ENCODE measurements at places on chromosomes 7 and 10.

DNA sequence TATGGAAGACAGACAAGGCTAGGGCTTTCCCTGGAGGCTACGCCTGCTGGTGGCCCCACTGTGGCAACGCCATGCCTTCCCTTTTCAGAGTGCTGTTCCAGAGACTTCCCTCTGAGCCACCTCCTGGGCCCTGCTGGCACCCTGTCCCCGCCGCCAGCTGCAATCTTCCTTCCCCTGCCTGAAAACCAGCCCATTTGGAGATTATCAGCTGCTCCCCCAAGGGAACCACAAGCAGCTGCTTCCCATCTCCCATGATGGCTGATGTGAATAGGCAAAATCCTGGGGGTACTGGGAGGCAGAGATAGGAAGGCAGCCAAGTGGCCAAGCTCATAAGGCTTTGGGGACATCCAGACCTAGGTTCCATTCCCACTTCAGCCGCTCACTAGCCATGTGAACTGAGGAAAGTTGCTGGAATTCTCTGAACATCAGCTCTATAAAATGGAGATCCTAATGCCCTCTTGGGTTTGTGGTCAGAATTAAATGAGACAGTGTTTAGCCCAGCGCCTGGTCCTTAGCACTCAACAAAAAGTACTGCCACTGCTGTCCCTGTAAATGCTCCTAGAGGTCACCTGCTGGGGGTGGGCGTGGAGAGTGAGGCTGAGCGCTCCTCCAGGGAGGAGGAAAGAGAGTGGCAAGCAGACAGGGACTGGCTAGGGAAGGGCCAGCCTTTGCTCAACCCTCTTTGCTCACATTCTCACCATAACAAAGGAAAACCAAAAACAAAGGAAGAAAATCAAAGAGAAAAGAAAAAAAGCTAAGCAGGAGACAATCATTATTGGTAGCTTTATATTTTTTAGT lies 5.9 kb downstream of the TSPAN33 start:
- DNase-seq: no peak

DNA sequence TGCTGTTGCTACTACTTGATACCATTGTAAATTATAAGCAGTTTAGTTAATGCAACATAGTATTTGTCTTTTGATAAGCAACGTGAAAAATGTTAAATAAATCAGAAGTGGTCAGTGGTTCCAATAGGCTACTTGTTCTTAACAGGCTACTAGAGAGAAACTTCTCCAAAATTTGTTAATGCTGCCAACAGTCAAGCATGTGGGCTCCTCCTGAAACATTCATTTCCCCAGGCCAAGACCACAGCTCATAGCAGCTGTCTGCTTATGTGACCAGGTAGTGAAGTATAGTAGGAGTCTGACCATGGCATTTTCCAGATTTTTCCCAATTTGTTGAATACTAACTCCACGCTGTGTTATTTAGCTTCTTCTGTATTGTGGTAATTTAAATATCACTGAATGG lies 81.0 kb downstream of the CYP51A1 start:
- DNase-seq: no peak

DNA sequence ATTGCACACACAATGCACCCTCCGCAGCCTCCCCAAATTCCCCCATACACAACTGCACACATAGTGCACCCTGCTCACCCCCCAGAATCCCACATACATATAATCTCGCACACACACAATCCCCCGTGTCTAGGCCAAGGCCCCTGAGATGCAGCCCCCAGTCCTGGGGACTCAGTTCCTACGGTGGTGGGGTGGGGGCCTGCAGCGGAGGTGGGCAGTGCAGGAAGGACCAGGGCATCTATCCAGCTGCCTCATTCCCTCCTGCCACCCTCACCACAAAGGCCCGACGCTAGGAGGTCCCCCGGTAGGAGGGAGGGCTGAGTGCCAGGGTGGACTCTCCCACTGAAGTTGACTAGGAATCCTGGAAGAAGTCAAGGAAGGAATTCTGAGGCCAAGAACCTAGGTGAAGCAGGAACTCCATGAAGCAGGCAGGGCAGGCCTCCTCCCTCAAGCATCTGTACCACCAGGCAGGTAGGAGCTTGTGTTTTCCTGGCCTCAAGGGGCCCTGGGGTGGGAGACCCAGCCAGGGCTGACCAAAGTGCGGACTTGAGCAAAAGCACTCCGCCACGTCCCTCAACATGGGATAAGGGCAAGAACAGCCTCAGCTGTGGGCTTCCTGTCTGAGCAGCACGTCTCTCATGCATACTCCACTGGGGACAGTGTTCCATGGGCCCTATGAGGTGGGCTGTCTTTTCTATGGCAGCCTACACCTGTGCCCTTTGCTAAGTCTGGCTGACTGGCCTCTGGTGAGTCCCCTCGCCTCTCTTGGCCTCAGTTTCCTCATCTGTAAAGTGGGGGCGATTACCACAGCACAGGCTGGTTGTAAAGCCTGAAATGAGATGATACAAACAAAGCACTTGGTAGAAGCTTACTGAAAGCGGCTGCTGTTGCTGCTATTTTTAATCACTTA lies 145.7 kb downstream of the MAPK8 start:
- no peak for DNase-seq

DNA sequence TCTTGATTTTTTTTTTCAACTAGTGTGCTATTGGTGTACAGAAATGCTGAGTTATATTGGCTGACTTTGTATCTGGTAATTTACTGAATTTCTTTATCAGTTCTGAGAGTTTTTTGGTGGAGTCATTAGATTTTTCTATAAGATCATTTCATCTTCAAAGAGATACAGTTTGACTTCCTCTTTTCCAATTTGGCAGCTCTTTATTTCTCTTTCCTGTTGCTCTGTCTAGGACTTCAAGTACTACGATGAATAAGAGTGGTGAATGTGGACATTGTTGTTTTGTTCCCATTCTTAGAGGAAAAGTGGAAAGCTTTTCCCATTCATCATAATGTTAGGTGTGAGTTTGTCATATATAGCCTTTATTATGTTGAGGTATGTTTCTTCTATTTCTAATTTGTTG lies 50.2 kb downstream of the LOXL4 start:
- no peak for DNase-seq

DNA sequence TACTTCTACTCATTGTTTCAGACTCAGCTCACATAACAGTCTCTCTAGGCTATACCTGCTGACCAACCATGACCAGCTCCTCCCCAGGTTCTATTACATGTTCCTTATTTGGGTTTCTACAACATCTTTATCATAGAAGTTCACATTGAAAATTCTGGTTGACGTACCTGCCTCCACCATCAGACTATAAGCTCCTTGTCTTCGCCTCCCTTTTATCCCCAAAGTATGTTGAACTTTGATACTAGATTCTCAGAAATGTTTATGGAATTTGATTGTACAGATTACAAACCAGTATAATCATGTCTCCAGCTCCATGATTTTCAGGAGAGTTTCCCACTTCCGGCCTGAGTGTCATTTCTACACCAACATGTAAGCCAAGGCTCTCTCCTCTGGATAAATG lies 15.0 kb downstream of the NPSR1 start:
- DNase-seq: no peak

- DNase-seq: no peak
Observed at GRCh38 chr7:112293416-112293815, 86.9 kb downstream of the ZNF277 start.

GRCh38 chr7:28607855-28608193 lies 195.5 kb downstream of the CREB5 start:
- DNase-seq: no peak

DNA sequence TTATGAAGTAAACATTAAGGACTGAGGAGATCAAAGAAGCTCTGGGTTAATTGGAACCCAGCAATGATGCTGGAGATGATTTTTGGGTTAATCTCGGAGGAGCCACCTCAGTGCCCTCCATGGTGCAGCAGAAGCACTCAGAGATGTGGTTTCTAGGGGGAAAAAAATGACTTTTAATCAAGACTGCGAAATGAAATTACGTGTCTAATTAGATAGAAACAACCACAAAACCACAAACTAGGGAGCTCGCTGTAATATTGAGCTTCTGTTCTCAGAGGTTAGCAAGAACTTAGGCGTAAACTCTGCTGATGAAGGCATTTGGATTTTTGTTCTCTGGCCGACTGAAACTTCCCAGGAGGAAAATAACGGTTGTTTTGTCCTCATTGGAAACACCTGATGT lies 319.0 kb downstream of the GRID1 start:
- DNase-seq: no peak

DNA sequence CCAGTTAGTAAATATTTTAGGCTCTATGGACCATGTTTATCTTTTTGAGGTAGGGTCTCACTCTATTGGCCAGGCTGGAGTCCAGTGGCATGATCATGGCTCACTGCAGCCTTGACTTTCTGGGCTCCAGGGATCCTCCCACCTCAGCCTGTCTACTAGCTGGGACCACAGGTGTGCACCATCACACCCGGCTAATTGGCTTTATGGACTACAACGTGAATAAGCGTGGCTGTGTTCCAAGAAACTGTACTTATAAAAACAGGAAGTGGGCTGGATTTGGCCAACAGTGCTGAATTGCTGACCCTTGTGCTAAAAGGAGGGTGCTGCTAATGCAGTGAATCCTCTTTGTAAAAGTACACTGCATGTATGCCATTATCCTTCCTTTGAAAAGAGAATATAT lies 111.7 kb upstream of the CDK13 start:
- DNase-seq: peak; percentile 82

- DNase-seq: peak; percentile 16
Observed at GRCh38 chr10:110081911-110082310, 74.1 kb downstream of the ADD3 start.

DNA sequence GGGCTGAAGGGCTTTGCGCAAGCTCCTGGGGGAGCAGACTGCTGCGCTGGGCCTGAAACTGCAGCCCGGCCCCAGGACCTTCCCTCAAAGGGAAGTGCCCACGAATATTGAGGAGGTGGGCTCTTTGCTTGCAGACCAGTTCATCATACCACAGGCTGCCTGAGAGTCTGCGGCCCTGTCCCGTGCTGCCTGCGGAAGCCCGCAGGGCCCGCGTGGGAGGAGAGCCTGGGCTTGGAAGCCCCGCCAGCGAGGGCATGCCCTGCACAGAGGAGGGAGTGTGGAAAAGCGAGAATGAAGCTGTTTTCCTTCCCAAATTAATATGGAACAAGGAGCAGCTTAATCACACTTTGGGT lies 83.6 kb upstream of the MKI67 start:
- no peak for DNase-seq

- no peak for DNase-seq
Observed at GRCh38 chr10:102633287-102633686, 11.0 kb upstream of the TRIM8 start.

DNA sequence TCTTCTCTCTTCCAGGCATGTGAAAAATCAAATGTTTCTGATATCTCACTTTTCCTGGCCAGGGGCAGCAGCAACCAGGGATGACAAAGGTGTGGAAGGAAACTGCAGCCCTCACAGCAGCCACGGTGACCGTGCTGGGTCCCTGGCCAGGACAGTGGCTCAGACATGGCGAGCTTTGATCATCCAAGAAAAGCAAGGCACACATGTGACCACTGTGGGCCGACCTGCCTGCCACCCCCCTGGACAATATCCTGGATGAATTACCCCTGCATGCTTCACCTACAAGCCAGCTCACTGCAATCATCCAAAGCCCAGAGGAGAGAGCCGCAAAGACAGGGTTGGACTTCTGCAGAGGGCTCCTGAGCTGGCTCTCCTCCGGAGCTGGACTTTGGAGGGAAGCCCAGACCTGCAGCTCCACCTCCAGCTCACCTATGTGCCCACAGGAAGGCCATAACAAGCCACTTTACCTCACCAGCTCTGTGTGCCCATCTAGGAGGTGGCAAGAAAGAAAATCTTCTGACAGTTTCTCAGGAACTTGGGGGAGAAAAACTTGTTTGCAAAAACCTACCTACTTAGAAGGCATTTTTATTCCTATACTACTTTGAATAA lies 2.7 kb downstream of the CHST15 start:
- no peak for DNase-seq

DNA sequence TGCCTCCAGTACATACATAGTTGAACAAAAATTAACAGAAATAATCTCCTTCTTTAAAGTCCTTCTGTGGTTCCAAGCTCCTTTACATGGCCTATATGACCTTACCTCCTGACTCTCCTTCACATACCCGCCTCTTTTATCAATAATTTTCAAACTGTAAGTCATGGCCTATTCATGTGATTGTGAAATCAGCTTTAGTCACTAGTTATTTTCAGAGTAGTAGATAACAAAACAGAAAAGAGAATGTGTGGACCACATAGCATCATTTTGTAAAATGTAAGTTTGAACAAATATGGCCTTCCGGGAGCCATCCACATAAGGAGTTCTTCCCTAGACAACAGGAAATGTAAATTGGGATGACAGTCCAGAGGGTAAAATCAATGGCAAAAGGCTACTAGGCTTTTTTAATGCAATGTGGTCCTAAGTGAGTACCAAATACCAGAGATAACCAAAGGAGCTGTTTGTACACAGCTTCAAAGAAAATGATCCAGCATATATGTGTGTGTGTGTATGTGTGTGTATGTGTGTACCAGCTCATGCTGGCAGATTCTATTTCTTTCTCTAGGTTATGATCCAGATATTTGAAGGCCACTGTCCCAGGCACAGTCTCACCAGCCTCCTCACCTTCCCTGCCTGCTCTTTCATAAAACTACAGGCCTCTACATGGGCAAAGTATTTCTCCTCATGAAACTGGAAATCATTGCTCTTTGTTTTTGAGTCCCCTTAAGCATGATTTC lies 12.3 kb upstream of the FAM133B start:
- no peak for DNase-seq

- DNase-seq: no peak
Observed at GRCh38 chr7:157001920-157002818, 8.3 kb downstream of the MNX1 start.

GRCh38 chr7:131057015-131057793 lies 270.5 kb upstream of the MKLN1 start:
- no peak for DNase-seq

DNA sequence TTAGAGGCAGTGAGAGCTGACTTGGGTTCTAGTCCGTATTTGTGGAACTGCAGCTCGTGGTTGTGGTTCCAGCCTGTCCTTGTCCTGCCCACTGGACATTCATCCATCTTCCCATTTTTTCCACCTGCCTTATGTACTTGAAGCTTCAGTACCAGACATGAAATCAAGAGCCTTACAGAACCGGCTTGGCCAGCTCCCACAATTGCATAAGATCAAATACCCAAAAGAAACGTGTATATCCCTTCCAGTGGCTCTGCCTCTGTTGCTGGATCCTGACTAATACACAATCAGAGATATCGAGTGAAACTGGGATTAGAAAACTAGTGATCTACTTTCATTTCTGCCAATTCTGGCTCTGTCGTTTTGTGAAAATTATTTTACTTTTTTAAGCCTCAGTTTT lies 23.8 kb upstream of the LIPA start:
- no peak for DNase-seq

DNA sequence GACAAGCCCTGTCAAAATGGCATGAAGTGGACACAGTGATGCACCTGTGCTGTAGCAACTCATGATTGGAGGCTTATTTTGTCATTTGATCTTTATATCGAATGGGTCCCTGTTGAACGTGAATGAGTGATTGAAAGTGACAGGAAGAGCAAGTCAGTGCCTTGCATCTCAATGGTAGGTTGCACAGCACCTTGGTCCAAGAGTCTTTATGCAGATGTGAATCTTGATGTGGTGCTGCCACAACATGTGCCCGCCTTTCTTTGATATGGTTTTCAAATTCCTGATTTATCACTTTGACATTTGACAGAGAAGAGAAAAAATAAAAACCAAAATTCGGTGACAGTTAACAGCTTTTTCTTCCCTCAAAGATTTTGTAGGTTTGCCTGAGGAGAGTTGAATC lies 1182.4 kb downstream of the DNAJB9 start:
- no peak for DNase-seq

All from NCI-H774 (cell line).